ENCODE measurements at places on chromosomes 2 and 18.

DNA sequence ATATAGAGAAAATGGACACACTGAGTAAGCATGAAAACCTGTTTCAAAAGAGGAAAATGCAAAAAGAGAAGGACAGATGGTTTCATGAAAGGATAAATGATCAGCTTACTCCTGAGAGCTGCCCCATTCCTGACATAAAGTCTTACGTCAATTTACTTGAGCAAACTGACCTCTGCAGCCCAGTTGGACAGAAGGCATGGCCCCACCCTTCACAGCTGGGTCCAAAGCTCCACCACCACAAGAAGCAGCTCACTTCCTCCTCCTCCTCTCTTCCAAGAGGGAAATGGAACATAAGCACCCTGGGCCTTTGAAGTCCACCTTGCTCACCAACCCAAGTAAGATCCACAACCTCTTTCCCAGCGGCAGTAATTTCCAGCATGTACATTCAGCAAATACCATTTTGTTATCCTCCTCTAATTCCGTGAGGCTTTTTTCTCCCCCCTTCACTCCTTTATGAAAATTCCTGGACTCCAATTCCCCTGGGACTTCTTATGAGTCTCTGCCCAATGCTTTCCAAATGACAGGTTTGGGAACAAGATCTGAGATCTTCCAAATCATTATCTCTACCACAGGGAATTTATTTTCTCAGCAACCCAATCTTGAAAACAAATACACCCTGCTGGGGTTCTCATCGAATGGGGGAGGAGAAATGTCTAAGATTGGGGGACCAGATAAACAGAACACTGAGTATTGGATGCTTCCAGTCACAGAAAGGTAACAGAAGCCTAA, 10.1 kb downstream of the COL4A4 start:
- no peak for DNase-seq

DNA sequence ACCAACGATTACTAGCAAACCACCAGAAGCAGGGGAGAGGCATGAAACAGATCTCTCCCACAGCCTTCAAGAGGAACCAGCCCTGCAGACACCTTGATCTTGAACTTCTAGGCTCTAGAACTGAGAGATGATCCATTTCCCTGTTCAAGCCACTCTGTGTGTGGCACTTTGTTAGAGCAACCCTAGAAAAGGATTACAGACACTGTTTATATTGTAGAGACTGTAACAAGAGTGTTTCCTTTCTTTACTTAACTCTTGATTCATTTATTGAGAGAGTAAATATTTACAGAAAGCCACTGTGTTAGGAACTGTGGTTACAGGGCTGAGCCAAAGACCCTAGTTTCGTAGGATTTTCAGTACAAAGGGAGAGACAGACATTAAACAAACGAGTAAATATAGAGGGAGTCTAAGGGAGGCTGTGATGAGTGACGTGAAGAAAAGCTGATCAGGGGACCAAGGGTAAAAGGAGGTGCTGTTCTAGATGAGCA, 10.9 kb downstream of the CCDC68 start:
- no peak for DNase-seq

- no peak for DNase-seq
These were observed 90.4 kb downstream of the GULP1 start for GRCh38 chr2:188382107-188382506.

GRCh38 chr2:59881218-59881617, 672.2 kb downstream of the BCL11A start:
- DNase-seq = no peak

- no peak for DNase-seq
These were observed 99.5 kb downstream of the RBMS1 start for GRCh38 chr2:160394153-160394552.

GRCh38 chr2:137123226-137123625, 357.9 kb downstream of the THSD7B start:
- DNase-seq = no peak

DNA sequence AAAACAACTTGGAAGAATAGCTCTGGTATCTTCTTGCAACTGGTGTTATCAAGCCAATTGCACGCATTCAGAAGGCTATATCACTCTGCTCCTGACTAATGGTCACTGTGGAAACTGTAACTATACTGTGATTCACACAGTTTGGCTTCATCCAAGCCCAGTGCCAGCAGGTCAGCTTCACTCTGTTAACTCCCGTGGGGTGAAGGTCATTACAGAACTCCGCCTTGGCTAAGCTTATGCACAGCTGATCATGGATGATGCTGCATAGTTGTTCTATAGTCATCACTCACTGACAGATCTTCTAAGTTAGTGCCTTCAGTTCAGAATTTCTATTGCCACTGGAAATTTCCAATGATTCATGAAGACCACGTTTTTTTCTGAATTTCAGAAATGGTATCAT, 497.2 kb upstream of the NETO1 start:
- no peak for DNase-seq

GRCh38 chr2:45860136-45861121, 209.0 kb downstream of the PRKCE start:
- DNase-seq = no peak

DNA sequence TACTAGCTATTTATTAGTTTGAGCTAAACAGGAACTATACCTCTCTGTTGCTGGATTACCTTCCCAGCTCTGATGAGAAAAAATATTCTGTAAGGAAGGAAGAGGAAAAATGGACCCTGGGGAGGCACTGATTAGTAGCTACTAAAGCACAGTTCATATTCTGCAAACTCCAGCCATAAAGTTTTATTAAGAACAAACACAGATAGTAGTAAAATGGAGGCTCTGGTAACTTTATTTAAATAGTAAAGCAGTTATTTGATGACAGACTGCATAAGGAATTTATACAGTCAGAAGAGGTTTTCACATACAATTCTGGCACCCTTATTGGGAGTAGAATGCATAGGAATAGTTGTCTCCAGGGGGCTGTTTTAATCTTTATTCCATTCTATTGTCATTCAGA, 84.1 kb downstream of the XIRP2 start:
- DNase-seq = no peak

GRCh38 chr2:157194097-157194688, 63.3 kb upstream of the GALNT5 start:
- DNase-seq = no peak

GRCh38 chr2:12152888-12153287, 406.5 kb downstream of the LPIN1 start:
- DNase-seq = no peak
